Tongue (tissue), 3 donors: ENCODE measurements at places on chromosomes 2 and 18. TPM values are rescaled to one million over a fixed set of nuclear protein-coding genes. Genes with fewer than 3 reads are reported as not detected.

GATA6 gene
- 2.2 TPM for total RNA-seq

DNA sequence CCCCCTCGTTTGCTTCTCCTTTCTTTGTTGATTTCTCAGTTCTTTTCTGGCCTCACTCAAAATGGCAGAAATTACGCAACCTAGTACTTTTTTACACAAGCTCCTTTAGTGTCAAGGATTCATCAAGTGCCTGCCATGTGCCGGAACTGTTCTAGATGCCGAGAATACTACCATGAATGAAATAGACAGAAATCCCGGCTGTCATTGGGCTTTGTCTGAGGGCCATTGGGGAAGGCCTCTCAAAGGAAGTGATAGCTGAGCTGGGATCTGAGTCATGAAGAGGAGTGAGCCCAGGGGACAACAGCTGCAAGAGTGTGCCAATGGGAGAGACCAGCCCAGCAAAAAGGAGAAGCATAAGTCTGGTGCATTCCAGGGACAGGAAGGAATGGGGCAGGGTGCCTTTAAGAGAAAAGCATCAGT, 34.3 kb upstream of the PPP1CB start:
- peak; percentile 95 for DNase-seq

DNA sequence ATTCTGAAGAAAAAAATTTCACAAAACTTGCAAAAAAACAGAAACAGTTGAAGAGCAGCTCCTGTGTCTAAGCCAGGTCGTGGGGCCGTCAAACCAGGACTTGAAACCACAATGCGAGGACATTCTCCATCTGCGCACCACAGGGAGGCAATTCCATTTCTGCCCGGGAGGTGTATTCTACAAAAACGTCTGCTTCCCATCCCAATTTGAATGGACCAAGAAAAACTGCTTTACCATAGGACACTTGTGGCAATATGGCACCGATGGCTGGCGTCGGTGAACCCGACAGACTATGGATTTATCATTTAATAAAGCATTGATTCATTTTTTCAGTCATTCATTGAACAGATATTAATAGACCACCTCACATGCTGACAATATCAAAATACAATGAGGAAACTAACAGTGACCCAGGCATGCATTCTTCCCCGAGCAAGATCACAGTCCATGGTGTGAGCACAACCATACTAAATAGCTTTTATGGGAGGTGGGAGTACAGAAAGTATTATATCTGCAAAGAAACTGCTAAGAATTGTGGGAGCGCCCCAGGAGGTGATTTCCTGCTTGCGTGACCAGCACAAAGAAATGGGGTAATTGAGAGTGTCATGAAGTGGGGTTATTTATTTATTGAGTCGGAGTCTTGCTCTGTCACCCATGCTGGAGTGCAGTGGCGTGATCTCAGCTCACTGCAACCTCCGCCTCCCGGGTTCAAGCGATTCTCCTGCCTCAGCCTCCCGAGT, 10.5 kb upstream of the ZAP70 start:
- DNase-seq: no peak

DNA sequence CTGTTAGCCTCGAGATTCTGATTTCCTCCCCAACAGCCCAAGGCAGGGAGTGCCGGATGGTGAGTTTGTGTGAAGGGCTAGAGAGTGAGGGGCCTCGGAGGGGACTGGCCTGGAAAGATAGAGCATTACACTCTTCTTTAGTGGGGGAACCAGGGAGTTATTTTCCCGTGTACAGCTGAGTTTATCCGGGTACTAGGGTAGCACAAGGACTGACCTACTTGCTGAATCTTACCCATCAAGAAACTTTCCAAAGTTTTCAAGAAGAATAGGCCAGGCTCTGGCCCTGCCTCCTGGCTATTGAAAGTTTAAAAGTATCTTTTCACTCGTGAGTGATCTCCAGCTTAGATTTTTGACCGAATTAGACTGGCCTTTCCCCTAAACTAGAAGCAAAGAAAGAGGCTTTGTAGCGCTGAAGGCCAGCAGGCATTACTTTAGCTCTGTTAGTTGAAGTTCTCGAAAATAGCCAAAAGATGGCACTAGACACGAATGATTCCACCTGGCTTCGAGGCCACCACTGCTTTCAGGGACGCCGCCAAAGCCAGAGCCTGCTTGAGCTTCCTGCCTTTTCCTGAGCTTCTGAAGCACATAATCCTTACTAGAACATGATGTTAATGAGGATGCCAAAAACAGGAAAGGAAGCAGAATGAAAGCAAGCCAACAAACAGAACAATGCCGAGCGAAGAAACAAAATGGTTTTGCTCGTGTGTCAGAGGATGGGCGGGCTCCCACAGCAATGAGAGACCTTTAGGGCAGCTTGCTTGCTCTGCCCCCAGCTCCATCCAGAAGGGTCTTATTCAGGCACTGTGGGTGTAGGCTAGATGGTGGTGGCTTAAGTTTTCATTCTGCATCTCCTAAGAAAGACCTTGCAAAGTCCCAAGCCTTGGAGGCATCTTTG, 55.8 kb downstream of the TSN start:
- DNase-seq: peak; percentile 91

GRCh38 chr2:138994502-138994901, 214.3 kb upstream of the NXPH2 start:
- no peak for DNase-seq

DNA sequence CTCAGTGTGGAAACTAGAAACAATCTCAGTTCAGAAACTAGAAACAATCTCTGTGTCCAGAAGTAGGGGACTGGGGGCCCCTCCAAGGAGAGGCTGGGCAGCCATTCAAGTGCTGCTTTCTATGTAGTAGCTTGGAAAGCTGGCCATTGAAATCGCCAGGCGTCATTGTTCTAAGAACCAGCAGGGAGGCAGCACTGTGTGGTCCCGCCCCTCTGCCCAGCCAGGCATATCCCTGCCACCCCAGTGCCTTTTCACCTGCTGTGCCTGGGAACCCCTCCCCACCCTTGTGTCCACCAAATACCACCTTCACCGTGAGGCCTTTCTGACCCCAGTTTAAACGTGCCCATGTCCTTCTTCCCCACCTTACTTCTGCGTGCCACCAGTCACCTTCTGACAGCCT, 221.6 kb downstream of the GBX2 start:
- no peak for DNase-seq

- DNase-seq: no peak
Observed at GRCh38 chr2:29066271-29066860, 8.0 kb downstream of the PCARE start.

GRCh38 chr2:213980883-213981282, 430.0 kb upstream of the VWC2L start:
- no peak for DNase-seq

- DNase-seq: no peak
Observed at GRCh38 chr2:128441341-128442052, 122.8 kb upstream of the HS6ST1 start.

GRCh38 chr2:172702451-172702850, 33.2 kb upstream of the RAPGEF4 start:
- peak; percentile 65 for DNase-seq

- no peak for DNase-seq
Observed at GRCh38 chr2:106191511-106192016, 2.5 kb downstream of the UXS1 start.
